ENCODE measurements at places on chromosomes 3 and 15.

DNA sequence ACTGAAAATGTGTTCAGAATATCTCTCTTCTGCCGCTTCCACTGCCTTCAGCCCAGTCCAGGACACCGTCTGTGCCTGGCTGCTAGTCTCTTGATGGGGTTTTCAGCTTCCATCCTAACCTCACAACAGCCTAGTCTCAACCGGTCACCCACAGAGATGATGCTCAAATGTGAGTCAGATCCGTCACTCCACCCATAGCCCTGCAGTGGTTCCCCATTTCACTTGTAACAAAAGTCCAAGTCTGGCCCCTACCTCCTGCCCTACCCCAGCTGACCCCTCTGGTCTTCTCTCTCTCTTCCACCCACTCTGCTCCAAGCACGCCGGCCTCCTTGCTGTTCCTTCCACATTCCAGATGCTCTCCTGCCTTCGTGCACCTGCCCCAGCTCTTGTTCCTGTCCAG, 68.1 kb downstream of the PPARG start:
- DNase-seq: no peak

- DNase-seq: no peak
Observed at GRCh38 chr15:60672400-60672799, 193.5 kb upstream of the ICE2 start.

DNA sequence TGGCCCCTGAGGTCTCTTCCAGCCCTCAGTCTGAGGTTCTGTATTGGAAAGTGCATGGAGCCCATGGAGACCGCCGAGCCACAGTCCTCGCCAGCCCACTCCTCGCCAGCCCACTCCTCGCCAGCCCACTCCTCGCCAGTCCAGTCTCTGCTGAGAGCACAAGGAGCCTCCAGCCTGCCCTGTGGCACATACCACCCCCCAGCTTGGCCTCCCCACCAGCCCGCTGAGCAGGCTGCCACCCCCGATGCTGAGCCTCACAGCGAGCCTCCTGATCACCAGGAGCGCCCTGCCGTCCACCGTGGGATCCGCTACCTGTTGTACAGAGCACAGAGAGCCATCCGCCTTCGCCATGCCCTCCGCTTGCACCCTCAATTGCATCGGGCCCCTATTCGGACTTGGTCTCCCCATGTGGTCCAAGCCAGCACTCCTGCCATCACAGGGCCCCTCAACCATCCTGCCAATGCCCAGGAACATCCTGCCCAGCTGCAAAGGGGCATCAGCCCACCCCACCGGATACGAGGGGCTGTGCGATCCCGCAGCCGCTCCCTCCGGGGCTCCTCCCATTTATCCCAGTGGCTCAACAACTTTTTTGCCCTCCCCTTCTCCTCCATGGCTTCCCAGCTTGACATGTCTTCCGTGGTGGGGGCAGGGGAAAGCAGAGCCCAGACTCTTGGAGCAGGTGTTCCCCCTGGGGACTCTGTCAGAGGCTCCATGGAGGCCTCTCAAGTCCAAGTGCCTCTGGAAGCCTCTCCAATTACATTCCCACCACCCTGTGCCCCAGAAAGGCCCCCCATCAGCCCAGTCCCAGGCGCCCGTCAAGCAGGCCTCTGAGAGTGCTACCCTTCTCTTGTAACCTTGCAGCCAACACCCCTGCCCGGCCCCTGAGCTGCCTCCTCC, 40.9 kb downstream of the PML start:
- no peak for DNase-seq

- DNase-seq: no peak
Observed at GRCh38 chr3:102113421-102114041, 264.2 kb downstream of the NFKBIZ start.

DNA sequence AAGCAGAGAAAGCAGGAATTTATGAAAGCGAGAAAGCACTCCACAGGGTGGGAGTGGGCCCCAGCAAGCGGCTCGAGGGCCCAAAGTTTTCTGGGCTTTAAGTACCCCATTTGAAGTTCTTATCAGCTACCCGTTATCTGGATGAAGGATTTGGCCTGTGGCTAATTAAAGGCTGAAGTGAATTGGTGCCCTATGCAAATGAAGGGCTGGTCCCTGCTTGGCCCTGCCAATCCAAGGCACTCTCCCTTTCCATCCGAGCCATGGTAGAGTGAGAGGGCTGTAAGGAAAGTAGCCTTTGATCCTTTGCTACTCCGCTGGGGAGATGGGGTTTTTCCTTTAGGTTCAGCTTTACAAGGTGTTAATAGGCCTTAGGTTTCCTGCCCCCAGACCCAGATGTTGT, 469.3 kb upstream of the CFAP20DC start:
- no peak for DNase-seq

GRCh38 chr3:135981701-135982403, 16.3 kb downstream of the PPP2R3A start:
- no peak for DNase-seq

DNA sequence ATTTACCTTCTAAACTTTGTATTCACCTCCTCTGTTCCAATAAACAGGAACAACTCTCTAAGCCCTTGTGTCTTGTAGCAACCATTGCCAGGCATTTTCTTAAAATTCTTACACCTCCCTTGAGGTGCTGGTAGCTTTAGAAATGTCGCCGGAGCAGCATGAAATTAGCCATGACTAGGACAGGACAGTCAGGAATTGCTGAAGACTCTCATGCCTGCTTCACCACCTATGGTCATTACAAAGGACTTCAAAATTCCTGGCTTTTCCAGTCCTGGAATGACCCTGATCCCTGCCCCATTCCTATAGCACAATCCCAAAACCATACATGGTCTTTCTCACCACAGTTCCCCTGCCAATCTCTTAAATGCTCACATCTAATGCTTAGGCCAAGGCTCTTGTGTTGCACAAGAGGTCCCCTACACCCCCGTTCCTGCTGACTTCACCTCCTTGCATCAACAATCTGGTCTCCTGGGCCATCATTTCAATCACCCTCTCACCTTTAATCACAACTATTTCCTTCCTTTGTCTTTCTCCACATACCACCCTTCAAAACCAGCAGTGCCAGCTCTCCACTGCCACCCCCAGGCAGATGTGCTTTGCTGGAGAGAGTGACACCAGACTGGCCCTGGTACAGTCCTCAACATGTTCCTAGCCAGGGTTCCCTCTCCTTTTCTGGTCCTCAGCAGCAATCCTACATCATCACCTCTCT, 113.2 kb upstream of the TJP1 start:
- DNase-seq: no peak

GRCh38 chr3:111252779-111253178, 181.2 kb downstream of the NECTIN3 start:
- DNase-seq: no peak

All from T-helper 2 cell (primary cell).